ENCODE measurements at places on chromosomes 12 and 14. TPM values are rescaled to one million over a fixed set of nuclear protein-coding genes. Genes with fewer than 3 reads are reported as not detected.

DNA sequence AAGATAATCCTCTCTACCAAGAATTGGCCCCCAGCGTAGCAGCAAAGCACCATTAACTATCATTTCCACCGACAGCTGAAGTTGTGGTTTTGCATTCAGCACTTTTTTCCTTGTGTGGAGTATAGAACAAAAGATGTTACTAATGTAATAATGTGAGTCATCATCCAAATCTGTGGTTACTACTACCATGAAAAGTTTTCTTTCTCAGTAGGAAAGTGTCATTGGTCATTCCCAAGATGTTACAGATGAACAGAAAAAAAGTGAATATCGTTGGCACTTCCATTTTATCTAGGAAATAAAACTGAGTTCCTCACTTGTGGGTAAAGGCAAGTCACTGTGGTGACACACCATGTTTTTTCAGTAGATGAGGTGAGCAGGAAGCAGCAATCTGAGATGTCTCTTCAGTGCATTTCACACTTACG, 30.3 kb upstream of the IFNG start:
- peak; percentile 59 for DNase-seq

MGP gene
- total RNA-seq = not detected

CLEC4E gene
- not detected for total RNA-seq

IRAK3 gene
- total RNA-seq = 0.46 TPM

GRCh38 chr14:61498303-61498702, 176.9 kb downstream of the PRKCH start:
- no peak for DNase-seq

DNA sequence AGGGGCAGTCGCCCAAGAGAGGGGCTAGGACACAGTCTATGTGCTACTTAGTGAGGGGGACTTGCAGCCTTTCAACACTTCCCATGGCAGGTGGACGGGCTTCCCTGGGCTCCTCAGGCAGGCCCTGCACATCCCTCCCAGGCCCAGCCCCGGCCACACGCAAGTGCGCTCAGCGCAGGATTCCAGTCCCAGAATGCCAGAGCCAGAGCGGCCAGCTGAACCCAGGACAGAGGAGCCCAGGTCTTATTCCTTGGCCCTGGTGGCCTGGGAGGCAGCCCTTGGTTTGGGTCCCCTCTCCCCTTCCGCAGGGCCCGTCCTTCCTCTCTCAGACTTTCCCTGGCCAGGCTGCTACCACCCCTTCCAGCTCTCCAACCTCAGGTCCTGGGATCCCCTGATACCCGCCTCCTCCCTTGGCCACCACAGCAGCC, 12.0 kb downstream of the DLK1 start:
- no peak for DNase-seq

DNA sequence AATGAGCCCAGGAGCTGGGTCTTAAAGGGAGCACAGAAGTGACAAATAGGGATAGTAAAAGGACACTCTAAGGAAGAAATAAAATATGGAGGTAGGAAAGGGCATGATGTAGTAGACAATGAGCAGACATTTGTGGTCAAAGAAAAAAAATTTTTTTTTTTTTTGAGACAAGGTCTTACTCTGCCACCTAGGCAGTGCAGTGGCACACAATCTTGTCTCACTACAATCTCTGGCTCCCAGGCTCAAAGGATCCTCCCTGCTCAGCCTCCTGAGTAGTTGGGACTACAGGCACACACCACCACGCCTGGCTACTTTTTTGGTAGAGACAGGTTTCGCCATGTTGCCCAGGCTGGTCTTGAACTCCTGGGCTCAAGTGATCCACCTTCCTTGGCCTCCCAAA, 8.5 kb downstream of the FKBP3 start:
- DNase-seq = no peak

DNA sequence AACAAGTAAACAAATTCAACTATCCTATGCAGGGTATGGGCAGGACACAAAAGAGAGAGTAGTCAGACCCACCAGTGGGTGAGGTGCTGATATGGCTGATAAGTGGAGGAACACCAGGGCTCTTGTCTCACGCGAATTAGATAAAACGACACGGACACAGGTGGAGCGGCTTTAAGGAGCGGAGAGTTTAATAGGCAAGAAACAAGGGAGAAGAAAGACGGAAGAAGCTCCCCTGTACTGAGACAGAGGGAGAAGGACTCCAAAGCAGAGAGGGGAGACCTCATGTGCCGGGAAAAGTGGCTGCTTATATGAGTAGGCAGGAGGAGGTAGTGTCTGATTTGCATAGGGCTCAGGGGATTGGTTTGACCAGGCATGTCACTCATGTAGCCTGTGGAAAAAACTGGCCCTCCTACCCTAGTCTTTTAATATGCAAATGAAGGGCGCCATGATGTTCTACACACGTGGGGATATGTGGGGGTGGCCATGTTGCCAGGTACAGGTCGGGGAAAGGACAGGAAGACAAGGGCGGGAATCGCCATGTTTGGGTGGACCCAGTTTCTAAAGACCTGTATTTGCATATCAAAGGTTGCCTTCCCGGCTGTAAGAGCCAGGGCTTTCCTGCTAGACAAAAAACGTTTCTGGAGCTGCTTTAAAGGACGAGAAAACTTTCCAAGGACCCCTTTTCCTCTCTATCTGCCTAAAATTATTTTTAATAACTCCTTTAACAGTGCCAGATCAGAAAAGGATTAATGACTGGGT, 28.8 kb downstream of the RPGRIP1 start:
- peak; percentile 91 for DNase-seq

DNA sequence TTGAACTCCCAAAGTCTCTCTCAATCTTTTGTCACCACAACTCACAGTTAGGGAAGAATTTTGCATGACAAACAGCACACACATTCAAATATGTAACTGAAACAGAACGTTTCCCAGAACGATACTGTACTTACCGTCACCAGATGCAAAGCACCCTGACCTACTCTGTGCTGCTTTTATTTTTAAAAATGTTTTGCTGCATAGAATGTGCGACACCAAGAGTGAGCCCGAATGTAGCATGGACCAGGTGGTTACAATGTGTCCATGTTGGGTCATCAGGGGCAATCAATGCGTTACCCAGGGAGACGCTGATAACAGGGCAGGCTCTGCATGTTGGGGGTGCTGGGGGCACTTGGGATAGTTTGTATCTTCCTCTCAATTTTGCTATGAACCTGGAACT, 14.6 kb upstream of the EIF5 start:
- DNase-seq = no peak

DNA sequence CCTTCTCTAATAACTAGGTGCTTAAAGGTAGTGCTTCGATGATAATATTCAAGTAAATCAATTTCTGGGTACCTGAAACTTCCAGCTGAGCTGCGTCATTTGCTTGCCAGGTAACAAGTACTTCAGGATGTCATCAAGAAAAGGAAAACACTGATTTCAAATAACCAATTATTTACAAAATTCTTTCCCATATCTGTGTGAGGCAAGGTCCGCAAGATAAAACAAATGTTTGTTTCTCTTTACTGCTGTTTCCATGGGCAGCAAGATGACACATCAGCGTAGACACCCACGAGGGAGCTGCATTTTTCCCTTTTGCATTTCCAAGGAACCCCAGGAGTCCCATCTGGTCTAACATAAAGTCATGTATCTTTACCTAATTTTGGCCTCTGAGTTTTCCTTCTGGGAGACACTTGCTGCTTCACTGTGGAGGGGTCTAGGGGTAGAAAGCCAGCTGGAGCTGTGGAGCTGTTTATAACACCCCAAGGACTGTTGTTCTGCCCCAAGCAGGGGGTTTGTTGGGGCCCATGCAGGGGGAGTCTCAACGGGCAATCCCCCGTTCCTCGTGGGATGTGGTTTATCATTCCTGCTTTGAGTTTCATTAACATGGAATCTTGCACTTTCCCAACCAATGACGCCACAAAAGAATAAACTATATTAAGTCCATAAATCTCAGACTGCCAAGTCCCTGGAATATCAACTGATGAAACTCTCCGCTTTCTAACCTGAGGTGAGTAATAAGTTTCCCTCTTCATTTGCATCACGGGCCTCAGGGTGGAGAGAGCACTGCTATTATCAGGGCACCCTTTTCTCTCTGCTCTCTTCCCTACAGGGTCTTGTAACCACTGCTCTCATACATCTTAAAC, 112.8 kb upstream of the PELI2 start:
- DNase-seq = no peak

ACVRL1 gene
- not detected for total RNA-seq

MSI1 gene
- total RNA-seq = 1.5 TPM

DNA sequence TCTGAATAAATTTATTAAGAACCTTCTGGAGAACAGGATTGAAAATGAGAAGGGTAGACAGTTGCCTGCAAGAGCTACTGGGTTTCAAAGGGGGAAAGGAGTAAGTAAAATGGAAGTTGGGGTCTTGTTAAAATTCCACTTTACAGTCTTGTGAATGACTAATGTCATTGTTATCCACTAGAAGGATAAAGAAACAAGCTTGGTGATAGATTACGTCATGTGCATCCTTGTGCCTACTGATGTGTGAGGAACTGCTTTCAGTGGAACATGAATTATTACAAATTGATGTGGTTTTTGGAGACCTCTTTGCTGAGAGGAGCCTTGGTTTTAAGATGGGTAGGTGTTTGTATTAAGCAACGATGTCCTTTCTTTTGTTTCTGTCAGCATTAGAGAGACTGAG, 272.5 kb upstream of the PRICKLE1 start:
- DNase-seq = no peak

DNA sequence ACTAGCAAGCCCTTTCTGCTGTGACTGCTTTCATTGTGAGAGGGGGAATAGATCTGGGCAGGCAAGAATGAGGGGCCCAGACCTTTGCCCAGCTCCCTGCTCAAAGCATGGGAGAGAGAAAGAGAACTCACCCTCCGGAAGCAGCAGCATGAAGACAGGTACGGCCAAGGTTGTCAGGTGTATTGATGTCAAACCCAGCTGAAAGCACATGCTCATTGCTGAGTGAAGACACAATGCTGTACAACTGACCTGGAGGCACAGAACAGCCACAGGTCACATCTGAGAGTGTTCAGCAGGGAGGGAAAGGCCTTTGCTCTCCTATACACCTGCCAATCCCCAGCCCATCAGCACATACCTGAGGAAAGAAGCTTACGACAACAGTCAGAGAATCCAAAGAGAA, 5.5 kb downstream of the ANKRD52 start:
- DNase-seq = no peak

RBP5 gene
- not detected for total RNA-seq

GRCh38 chr12:57623811-57624390, 9.1 kb downstream of the B4GALNT1 start:
- no peak for DNase-seq

DNA sequence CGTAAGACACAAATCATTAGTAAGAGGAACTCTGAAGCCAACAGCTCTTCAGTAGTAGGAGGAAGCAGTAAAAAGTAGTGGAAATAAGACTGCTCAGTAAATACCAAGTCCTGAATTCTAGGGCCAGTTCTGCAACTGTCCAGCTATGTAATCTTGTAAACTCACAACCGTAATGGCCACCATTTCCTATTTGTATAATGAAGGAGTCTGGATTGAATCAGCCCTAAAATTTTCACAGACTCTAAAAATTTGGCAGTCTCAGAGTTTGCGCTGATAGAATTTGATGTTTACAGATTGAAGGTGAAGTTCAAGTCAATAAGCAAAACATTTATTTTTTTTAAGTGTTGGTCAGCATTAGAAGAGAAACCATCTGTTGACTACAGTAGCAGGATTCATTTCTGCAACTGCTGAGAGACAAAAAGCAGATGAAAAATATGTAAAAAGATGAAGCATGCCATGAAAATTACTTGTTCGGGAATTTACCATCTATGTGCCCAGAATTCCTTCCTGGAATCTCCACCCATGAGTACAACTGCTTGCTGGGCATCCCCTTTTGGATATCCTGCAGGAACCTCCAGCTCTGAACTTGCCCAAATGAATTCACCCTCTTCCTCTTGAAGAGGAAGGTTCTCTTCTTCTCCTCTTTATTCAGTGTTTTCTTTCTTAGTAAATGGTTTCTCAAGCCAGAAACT, 47.5 kb downstream of the GALNT4 start:
- no peak for DNase-seq

Data from activated CD4-positive, alpha-beta memory T cell treated with anti-CD3 and anti-CD28 coated beads for 36 hours (primary cell).